ENCODE measurements at places on chromosomes 5 and 9.
A peak's percentile ranks its signal among the peaks of the same experiment; 100 is the strongest.

GRCh38 chr5:151895660-151896030, 29.0 kb downstream of the GLRA1 start:
- DNase-seq = no peak

- no peak for DNase-seq
Measured at GRCh38 chr5:38060354-38060753, 198.0 kb upstream of the EGFLAM start.

- DNase-seq = no peak
Measured at GRCh38 chr5:23884405-23885031, 377.1 kb downstream of the PRDM9 start.

- DNase-seq = no peak
Measured at GRCh38 chr5:143674469-143674786, 137.5 kb upstream of the HMHB1 start.

- no peak for DNase-seq
Measured at GRCh38 chr9:108663422-108663821, 192.4 kb downstream of the ACTL7B start.

GRCh38 chr5:146940295-146940694, 61.7 kb upstream of the PPP2R2B start:
- no peak for DNase-seq

DNA sequence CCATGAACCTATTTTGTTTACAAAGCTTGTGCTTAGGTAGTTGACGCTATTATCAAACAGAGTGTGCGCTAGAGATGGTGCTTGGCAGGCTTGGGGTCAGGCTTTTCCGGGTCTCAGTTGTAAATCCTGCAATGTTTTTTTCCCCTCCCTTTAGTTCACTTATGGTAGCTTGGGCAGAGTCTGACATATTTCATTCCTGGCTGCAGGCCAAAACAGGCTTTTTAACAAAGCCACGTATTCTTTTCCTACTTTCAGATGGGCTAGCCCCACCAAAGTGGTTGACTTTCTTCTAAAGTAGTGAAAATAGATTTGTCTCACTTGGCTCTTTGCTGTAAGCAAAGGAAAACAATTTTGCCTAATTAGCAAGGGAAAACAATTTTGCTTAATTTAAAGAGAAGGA, 58.0 kb upstream of the FBN2 start:
- DNase-seq = no peak

DNA sequence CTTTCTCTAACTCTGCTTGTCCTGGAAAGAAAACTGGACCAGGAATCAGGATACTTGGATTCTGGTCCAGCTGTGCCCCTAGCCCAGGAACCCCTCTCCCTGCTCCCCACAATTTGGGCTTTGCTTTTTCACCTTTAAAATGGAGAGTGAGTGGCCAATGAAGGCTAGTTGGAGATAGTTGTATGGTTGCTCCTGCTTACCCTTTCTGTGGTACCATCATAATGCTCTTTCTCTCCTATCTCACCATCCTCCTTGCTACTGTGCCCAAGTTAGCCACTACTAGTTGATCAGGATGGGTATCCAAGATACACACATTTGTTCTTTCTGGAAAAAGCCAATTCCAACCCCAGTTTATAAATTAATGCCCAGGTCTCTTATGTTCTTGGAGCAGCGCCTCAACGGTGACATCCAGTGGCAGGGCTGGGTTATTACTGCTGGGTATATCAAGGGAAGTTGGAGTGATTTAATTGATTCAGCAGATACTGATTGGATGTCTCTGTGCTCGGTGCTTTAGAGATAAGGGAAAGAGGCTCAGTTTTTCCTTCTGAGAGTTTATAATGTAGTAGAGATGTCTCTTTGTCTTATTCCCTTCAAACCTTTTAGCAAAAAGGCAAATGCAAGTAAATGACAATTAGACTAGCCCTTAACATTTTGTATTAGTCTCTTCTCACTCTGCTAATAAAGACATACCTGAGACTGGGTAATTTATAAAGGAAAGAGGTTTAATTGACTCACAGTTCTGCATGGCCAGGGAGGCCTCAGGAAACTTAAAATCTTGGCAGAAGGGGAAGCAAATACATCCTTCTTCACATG, 38.5 kb downstream of the FAXDC2 start:
- peak; percentile 64 for DNase-seq

DNA sequence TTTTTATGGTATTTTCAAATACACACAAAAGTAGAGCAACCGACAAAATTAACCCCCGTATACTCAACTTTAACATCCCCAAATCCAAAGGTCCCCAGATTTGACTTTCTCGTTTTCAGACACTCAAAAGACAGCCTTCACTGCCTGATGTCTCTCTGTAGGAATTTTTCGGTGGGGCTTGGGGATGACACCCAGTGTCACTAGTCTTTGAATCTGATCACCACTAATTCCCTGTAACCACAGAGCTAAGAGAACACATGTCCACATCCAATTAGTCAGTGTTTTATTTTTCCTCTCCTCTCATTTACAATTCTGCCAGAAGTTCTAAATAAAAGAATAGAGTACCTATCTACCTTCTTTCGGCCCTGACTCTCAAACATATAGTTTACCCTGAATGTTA, 324.6 kb downstream of the ARL15 start:
- no peak for DNase-seq

DNA sequence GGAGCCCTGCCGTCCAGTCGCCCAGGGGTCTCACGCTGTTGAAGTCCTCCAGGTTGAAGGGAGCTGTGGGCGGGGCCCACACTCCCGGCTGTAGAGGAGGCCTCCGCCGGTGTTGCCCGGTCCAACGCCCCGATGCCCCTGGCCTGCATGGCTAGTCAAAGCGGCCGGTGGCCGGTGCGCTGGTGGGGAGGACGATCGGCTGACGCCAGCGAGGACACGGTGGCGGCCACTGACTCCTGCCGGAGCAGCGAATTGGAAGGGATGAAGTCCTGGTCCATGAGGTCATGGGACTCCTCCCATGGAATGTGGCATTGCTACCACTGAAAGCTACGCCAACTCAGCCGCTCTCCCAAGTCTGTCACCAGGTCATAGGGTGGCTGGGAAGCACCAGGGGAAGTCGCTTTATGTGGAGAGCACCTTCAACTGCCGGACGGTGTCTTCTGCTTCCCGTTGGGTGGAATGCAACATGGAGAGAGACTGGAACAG, 11.8 kb downstream of the RCL1 start:
- DNase-seq = no peak

- DNase-seq = no peak
Measured at GRCh38 chr5:67652201-67652600, 455.6 kb upstream of the CD180 start.

DNA sequence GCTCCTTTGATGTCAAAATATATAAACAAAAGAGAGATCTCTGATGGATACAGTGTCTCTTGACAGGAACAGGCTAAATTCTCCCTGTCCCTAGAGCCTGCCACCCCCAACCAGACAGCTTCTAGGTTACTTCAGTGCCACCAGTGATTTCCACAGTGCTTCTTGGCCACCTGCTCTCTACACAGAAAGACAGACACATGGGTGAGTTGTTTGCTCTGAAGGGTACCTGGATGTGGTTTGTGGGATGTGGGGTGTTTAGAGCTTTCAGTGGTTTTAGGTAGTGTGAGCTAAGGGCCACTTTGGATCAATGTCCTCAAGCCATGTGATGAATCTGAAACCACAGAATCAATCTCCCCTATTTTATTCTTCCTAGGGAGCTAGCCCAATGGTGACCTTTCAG, 125.4 kb downstream of the ANKRD18B start:
- no peak for DNase-seq

GRCh38 chr5:134114886-134115805, 665 bp downstream of the TCF7 start:
- peak; percentile 78 for DNase-seq
